K562 (cell line): ENCODE measurements at places on chromosomes 1 and 21.

- H3K4me3 ChIP-seq, result no peak overlapping the region
- no peaks in the 10 kb centered on the region for H3K4me1 ChIP-seq
- no peaks in the 10 kb centered on the region for H3K36me3 ChIP-seq
- H3K27me3 ChIP-seq, result no peaks in the 10 kb centered on the region
- DNase-seq, result no peak
These were observed 273.1 kb upstream of the SNX7 start for GRCh38 chr1:98388441-98388840.

GRCh38 chr1:202821467-202821866, 10.7 kb downstream of the PCAT6 start:
- DNase-seq, result no peak
- peaks cover 6% of the 10 kb centered on the region; the same call in 2 of the 3 replicates for H3K4me1 ChIP-seq
- no peak overlapping the region for H3K27ac ChIP-seq

DNA sequence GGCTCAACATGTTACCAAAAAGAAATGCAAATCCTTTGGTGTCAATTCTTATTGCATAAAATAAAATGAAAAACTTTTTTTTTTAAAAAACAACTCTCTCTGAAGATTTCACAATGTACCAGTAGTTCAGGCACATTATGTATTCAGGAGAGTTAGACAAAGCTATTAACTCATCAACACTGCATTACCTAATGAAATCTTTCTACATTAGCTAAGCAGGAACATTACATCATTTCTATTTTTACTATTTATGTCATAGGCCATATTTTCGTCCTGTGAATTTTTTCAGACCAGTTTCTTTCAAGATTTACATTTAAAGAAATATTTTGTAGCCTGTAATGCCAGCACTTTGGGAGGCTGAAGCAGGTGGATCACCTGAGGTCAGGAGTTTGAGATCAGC, 366.2 kb downstream of the USH2A start:
- no peaks in the 10 kb centered on the region for H3K27me3 ChIP-seq
- no peaks in the 10 kb centered on the region for H3K36me3 ChIP-seq
- H3K27ac ChIP-seq, result no peak overlapping the region
- no peak for DNase-seq
- H3K4me3 ChIP-seq, result no peak overlapping the region

- H3K27ac ChIP-seq, result no peak overlapping the region
- H3K4me1 ChIP-seq, result no peaks in the 10 kb centered on the region
- DNase-seq, result no peak
- H3K36me3 ChIP-seq, result peaks cover 70% of the 10 kb centered on the region
- H3K27me3 ChIP-seq, result no peaks in the 10 kb centered on the region
- H3K4me3 ChIP-seq, result no peak overlapping the region
These were observed 7.4 kb downstream of the KLHL12 start for GRCh38 chr1:202919615-202920014.

DNA sequence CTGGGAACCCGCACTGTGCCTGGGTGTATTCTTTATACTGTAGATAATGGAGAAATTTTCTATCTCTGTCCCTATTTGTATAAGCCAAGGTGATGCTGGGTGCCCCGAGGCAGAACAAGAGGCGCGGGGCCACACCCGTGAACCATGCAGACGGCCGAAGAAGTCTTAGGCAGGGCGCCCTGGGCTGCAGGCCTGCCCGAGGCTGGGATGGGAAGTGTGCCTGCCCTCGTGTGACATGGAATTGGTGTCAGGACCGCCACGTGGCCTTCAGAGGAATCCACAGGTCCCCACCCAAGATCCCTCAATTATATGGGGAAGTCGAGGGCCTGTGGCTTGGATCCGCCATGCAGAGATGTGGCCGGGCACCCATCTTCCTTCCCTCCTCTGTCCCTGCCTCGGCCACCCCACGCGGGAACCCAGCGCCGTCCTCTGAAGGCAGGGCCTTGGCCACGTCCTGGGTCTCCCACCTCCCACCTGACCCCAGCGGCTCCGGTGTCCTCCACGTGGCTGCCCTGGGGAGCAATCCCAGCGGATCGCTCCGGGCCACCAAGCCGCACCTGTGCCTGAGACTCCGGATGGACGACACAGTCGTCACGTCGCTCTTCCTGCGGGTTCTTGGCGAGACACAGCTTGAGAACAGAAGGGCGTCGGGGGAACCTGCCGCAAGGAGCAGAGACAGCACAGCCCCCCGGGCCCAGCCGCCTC, 19.9 kb upstream of the ARHGEF16 start:
- H3K4me3 ChIP-seq, result no peak overlapping the region
- H3K36me3 ChIP-seq, result no peaks in the 10 kb centered on the region
- peaks cover 81% of the 10 kb centered on the region for H3K27me3 ChIP-seq
- H3K4me1 ChIP-seq, result no peaks in the 10 kb centered on the region

DNA sequence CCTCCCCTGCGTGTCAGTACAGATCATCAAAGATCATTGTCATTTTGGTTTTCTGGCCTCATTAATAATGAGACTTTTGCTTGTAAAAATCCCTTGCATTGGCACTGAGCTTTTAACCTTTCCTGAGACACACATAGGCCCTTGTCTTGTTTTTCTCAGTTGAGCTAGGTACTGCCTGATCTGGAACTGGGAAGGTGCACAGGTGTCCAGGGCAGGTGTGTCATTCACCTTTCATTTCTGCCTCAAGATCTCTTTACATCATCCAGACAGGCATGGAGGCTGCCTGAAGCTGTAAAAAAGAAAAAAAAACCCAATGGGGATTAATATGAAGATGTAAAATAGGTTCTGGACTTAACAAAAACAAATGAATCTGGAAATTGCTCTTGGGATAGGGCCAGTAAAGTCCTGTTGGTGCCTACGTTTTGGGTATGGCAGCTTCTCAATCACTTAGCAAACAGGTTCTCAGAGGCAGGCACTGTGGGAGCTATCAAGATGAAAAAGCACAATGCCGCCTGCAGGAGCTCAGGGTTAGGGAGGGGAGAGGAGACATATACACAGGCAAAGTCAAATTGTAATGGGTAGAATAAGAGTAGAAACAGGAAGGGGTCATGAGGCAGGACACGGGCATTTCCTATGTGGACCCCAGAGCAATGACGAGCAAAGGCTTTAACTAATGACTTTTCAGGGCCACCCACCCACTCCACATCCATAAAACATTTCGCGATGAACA, 1.0 kb upstream of the KCNC4 start:
- H3K27me3 ChIP-seq, result peaks cover 45% of the 10 kb centered on the region
- DNase-seq, result peak; percentile 23
- H3K4me1 ChIP-seq, result peaks cover 28% of the 10 kb centered on the region
- H3K36me3 ChIP-seq, result no peaks in the 10 kb centered on the region
- no peak overlapping the region; the same call in 1 of the 2 replicates for H3K4me3 ChIP-seq
